ENCODE measurements at places on chromosomes 5 and 9.

DNA sequence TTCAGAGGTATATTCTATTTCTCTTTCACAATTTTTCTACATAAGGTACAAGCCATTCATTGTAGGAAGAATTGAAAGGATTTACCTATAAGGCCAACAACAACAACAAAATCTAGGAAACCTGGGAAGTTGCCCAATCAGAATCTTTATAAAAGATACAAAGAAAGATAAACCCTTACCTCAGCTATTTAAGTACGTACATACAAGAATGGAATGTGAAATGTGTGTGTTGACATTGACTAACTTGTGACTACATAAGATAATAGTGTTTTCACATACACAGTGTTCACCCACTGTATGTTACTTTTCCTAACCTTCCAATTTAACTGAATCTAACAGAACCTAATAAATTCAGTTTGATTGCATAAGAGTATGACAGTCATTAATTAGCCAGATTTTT lies 154.1 kb downstream of the ADAMTS6 start:
- no peak for DNase-seq

- no peak for DNase-seq
Observed at GRCh38 chr9:12889402-12890106, 114.7 kb downstream of the LURAP1L start.

- no peak for DNase-seq
Observed at GRCh38 chr5:22649074-22649473, 204.1 kb downstream of the CDH12 start.

DNA sequence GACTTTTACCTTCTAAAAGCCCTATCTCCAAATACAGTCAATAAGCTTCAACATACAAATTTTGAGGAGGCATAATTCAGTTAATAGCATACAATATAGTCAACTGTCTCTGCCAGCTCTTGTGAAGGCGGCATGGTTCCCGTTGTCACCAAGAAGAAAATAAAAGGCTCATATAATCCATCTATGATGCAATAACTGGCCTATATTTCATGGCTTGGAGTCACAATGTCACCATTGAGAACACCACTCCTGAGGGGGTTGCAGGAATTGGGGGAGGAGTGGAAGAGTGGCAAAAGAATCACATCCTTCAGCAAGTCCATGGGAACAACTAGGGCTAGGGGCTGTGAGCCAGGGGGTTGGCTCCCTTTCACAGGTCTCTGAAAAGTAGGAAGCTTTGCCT lies 16.0 kb upstream of the ASTN2 start:
- no peak for DNase-seq

DNA sequence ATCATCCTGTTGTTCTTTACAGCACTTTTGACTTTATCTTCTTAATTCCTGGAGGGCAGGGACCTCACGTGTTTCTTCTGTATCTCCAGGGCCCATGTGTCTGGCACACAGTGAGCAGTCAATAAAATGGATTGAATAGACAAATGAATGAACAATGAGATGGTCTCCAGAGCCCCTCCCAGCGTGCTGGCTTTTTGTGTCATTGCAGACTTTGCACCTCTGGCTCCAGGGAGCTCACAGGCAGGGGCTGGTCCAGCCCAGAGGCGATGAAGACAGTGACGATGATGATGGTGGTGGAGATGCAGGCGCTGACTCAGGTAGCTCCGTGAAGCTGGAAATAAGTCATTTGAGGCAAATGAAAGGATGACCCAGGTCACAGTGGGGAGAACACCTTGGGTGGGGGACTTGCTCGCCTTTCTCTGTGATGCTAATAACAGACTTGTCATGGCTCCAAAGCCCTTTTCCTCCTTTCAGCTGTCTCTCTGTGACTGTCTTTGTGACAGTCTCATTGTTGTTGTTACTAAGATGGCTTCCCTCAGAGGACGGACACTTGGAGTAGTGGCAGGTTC lies 30.4 kb upstream of the FABP6 start:
- no peak for DNase-seq

DNA sequence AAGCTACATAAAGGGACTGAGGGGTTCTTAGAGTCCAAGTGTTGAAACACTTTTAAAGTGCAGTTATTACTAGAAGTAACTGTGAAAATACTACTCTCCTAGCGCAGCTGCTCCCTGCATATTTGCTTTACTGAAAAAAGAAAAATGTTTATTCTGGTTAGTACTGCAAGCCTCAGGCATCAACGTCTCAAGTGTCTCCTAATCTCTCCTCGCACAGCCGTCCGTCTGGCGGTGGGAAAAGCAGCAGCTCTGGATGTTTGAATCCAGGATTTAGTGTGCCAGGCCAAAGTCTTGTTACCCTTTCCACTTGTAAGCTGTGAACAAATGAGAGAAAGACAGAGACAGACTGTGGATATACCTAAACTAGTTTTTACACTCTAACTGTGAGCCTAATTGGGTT lies 31.1 kb downstream of the RORB start:
- no peak for DNase-seq

- no peak for DNase-seq
Observed at GRCh38 chr9:13979941-13980318, 334.0 kb downstream of the NFIB start.

DNA sequence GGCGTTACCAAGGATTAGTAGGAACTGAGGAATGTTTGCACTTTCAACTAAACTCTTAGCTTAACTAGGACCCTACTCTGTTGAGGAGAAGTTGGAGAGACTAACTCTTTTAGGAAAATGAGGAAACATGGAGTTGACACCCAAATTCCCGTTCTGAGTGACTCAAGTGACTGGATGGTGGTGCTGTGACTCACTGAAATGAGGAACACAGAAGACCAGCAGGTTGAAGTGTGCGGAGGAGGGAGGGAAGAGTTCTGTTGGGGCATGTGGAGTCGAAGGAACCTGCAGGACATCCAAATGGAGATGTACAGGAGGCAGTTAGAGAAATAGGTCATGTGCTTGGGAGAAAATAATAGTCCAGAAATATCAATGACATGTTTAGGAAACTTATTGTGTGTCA lies 8.2 kb downstream of the HEXB start:
- DNase-seq = no peak

GRCh38 chr5:59027145-59027907 lies 444.5 kb downstream of the RAB3C start:
- DNase-seq = no peak

- no peak for DNase-seq
Observed at GRCh38 chr9:98998441-98999151, 54.9 kb downstream of the COL15A1 start.

- no peak for DNase-seq
Observed at GRCh38 chr9:129383019-129383560, 205.0 kb upstream of the IER5L start.

DNA sequence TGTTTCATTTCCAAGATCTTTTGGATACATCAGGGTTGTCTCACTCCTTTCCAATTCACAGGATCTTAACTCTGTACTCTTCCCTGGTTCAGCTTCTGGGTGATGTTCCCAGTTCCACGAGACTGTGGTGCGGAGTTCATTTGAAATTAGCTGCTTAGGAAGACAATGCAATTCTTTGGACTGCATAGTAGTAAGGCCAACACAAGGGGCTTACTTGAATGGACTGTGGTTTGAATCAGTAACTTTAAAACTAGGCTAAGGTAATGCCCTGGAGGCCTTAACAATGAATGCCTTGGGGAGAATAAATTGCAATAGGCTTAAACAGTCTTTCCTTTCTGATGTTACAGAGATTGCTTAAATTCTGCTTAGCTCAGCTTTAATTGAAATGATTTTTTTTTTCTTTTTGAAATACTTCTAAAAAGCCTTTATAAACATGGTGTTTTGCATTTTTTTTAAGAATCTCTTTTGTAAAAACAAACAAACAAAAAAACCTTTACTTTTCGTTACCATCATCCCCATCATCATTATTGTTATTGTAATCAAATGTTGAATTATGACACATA lies 133.8 kb upstream of the MEF2C start:
- no peak for DNase-seq

DNA sequence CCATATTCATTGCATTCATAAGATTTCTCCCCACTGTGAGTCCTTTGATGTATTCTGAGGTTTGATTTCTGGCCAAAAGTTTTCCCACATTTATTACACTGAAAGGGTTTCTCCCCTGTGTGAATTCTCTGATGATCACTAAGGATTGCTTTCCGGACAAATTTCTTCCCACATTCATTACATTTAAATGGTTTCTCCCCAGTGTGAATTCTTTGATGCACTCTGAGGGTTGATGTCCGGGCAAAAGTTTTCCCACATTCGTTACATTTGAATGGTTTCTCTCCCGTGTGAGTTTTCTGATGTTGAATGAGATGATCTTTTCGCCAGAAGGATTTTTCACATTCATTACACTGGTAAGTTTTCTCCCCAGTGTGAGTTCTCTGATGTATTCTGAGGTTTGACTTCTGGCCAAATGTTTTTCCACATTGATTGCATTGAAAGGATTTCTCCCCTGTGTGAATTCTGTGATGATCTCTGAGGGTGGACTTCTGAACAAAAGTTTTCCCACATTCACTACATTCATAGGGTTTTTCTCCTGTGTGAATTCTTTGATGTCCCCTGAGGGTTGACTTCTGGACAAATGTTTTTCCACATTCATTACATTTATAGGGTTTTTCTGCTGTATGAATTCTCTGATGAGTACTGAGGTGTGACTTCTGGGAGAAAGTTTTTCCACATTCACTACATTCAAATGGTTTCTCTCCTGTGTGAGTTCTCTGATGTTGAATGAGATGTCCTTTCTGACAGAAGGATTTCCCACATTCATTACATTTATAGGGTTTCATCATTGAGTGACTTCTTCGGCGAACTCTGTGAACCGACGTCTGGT lies 18.8 kb downstream of the ZNF510 start:
- no peak for DNase-seq

DNA sequence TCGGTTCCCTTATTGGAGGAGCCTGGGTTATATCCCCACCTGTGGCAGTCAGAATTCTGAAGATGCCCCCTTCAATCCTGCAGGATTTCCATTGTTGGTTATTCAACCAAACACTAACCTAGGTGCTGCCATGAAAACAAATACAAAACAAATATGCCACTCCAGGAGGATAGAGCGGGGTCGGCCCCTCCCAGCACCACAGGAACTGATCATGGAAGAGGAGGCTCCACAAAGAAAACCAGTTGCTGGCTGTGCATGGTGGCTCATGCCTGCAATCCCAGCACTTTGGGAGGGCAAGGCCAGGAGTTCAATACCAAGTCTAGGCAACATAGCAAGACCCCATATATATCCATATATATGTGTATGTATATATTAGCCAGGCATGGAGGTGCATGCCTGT lies 13.2 kb upstream of the ADGRD2 start:
- DNase-seq = no peak

Data from stimulated activated CD4-positive, alpha-beta T cell treated with anti-CD3 and anti-CD28 coated beads, TNF-alpha, amount 100 ng/mL, for 24 hours (primary cell).